Activated CD4-positive, CD25-positive, alpha-beta regulatory T cell (primary cell): ENCODE measurements at places on chromosomes 7 and 10.

DNA sequence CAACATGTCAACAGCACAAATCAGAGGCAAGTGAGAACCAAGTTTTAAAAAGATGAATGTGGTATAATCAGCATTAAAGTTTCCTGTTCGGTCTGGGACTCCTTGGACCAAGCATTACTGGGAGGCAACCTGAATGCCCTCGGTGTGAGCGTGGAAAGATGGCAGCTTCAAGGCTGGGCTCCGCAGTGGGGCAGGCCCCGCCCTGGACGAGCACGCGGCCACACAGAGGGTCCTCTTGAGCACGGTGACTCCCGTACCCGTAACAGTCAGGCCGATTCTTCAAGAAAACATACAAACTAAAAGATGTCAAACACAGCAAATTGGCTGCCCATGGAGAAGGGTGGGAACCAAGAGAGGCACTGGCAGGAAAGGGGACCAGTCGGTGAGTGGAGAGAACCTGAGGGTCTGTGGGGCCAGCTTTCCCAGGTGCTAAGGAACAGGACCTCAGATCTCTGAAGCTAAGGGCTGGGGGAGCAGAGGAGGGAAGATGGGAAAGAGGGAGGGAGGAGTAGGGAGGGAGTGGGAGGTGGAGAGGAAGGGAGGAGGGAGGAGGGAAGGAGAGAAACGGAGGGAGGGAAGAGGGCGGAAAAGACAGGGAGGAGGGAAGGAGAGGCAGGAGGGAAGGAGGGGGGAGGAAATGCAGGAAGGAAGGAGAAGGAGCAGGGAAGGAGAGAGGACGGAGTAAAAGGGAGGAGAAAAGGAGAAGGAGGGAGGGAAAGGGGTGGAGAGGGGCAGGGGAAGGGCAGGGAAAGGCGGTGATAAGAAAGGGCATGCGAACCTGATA lies 71.2 kb upstream of the FAM20C start:
- DNase-seq = no peak

DNA sequence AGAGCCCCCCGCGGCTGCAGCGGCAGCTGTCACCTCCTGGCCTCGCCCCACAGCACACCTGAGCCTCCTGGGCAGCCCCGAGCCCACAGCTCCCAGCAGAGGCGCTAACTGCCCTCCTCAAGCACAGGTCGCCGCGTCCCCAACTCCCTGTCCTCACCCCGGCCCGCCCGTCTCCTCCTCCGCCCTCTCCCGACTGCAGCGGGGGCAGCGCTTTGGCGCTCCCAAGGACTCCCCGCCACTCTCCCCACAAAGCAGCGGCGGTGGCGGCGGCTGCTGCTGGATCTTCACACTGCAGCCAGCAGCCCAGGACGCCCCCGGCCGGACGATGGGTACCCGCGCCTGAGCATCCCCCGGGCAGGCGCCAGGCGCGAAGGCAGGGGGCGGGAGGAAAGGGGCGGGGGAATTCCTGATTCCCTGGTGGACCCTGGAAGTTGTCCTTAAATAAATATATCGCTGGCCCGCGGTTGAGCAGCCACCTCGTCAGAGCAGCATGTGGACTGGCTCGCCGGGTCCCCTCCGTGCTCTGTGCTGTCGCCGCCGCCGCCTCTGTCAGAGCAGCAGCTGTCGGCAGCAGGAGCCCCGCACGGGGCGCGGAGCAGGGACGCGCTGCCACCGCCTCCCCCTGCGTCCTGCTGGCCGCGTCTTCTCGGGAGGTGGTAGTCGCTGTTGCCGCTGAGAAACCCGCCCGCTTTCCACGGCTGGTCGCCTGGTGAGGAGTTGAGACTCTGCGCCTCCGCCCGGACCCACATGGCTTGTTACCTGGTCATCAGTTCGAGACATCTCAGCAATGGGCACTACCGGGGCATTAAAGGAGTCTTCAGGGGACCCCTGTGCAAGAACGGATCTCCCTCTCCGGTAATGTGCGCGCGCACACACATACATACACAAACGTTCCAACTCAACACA lies at the start of gene ZNF804B:
Gene ZNF804B (plus strand): TSS at position 471 of the 906 bp plus-strand sequence. CDS start 277 bp downstream, at position 748.
- DNase-seq = no peak

DNA sequence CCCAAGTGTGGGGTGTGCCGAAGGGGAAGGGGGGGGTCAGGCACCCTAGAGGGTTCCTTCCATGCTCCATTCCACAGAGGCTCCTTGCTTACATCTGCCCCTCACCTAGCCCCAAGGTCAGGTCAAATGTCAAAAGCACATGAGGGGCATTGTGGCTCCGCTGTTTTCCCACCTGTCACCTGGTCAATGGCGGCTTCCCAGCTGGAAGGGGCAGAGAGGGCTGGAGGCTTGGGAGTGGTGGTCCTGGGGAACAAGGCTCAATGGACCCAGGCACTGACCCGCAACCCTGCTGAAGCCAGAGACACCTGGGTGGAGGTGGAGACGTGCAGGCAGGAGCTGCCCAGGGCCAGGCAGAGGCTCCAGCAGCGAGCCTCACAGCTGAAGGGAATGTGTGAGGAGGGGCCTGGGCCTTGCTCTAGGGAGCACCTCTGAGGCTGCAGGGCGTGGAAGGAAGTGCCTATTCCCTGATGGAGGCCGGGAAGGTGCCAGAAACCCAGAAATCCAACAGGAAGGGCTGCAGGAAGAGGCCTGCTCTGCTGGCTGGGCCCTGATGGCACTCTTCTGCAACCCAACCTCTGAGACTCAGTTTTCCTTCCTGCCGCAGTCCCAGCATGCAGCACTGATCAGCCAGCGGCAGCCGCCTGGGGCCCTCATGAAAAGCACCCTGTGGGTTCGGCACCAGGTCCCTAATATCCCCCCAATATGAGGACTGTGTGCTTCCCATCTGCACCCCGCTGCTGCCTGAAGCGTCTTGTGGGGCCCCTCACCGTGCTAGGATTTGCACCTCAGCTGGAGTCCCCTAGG lies 16.0 kb downstream of the RASGEF1A start:
- DNase-seq = no peak

- no peak for DNase-seq
Observed at GRCh38 chr10:30553626-30554439, 75.7 kb downstream of the LYZL2 start.

DNA sequence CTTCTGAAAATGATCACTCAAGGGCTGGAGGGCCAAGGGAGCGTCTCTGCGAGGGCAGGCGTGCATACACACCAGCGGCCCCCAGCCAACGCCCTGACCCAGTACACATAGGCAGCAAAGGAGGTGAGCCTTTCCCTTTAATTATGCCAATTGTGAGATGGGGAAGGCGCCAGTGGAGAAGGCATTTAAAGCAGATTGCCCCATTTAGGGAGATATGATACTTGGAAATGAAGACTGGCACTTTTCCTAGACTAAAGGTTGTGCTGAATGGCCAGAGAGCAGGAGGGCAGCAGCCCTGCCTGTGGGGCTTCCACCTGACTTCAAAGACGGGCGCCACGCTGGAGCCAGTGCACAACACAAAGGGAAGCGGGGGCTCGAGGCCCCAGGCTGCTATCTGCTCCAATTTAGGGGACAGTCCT lies 24.1 kb downstream of the HIPK2 start:
- DNase-seq = no peak

GRCh38 chr10:130020651-130021382 lies 56.7 kb upstream of the EBF3 start:
- no peak for DNase-seq

- DNase-seq = no peak
Observed at GRCh38 chr10:113003052-113003451, 53.0 kb downstream of the TCF7L2 start.
